ENCODE measurements at places on chromosomes 7 and 10.

GRCh38 chr10:77865580-77866324 is 60.8 kb downstream of the DLG5 start:
- no peak for DNase-seq

DNA sequence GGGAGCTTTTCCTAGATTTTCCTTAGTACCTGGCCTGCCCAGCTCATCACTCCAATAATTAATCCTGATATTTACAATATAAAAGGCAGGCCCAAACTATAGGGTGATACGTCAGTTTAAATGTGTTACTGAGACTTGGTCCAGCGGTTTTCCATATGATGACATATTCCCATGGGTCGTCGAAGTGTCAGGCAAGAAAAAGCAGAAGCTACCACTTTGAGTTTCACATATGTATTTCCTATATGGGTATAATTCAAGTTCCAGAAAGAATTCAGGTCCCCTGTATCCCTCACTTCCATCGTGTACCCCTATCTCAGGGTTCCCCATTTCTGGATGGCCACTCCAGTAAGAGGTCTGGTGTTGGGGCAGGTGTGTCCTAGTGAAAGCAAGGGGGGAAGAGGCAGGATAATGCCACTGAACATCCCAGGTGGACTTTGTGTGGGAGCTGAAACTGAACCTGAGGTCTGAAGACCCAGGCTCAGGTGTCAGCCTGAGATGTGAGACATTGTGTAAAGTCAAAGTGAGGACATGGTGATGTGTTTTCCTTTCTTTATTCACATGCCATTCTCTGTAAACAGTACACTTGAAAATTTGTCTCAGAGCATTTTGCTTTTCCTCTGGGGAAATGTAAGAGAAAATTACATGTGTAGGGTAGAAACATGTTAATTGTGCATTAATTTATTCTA is 167.8 kb downstream of the PLXDC2 start:
- no peak for DNase-seq

- DNase-seq = no peak
Observed at GRCh38 chr7:101174322-101174854, 5.7 kb downstream of the NAT16 start.

GRCh38 chr7:69603351-69603750 is 5.1 kb downstream of the AUTS2 start:
- DNase-seq = no peak

Measured in AG09319 (cell line).